ENCODE measurements at places on chromosomes 7 and 10.

- no peak for DNase-seq
Observed at GRCh38 chr7:135273581-135273980, 39.9 kb downstream of the STRA8 start.

DNA sequence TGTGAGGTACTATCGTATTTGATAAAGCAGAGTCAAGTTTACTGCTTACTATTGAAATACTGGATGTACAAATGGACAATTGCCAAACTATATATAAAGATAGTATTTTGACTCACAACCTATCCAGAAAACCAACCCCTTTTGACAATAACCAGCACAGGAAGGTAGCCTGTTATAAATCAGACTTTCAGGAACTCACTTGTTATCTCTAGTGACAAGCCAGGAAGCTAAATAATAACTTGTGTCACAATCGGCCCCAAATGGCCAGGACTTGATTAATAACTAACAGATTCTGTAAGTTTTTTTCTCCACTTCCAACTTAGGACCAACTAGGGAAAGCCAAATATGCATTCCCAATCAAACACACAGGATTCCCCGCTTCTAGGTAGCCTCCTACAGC is 38.8 kb upstream of the SLC35G1 start:
- DNase-seq = no peak

- no peak for DNase-seq
Observed at GRCh38 chr7:47625861-47626715, 44.2 kb upstream of the TNS3 start.

GRCh38 chr7:30226614-30227268 is 57.7 kb upstream of the ZNRF2 start:
- no peak for DNase-seq

DNA sequence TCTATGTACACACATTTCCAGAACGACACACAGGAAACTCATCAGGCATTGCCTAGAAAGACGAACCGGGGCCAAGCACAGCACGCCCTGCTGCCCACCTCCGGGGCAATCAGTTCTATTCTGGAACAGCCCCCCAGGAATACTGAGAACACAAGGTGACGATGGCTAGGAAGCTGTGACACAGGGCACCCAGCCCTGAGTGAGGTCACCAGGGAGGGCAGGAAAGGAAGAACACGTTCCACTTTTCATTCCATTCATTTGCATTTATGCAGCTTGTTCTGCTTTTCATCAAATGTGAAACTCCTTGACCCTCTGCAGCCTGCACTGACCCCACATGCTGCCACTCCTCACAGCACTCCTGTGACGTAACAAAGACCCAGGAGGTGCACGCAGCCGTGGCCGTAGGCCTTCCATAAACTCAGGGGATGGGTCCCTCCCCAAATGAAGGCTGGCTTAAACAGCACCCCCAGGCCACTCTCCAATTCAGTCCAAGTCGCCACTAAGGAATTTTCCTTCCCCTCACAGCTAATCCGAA is 28.9 kb downstream of the MAD1L1 start:
- no peak for DNase-seq

DNA sequence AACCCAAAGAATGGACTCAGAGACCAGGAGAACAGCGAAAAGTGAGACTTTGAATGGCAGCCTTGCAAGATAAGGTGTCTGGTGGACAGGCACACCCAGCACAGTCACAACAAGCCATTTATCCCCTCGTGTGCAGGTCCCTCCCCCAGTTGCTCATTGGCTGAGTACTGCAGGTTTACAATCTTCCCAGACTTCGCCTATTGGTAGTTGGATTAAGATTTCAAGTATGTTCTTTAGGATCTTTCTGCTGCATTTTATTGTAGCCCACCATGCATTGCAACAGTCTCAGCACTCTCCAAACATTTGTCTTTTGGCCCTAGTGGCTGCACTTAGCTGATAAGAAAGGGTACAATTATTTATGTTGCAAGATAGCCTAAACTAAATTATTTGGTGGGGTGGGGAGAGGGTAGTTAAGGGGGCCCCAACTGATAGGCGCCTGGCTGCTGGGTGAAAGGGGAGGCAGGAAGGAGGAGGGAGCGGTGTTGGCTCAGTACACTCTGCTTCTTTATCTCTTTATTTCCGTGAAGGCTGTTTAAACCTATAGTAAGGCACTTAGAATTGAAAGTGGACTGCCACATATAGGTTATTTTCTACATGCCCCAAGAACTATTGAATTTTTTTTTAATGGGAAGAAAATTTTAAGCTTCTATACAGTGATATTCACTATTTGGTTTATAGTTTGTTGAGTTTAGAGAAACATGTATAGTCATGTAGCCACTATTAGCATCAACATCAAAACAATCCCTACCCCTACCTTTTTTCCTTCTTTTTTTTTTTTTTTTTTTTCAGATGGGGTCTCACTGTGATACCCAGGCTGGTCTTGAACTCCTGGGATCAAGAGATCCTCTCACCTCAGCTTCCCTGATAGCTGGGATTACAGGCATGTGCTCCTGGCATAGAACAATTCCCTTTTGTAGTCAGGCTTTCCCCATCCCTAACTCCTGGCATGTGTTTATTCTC is 54.2 kb downstream of the GUSB start:
- DNase-seq = no peak

- DNase-seq = peak; percentile 10
Observed at GRCh38 chr10:47370015-47370767, 13.9 kb downstream of the ZNF488 start.

All from D721Med (cell line).